ENCODE measurements at places on chromosomes 16 and 17.

DNA sequence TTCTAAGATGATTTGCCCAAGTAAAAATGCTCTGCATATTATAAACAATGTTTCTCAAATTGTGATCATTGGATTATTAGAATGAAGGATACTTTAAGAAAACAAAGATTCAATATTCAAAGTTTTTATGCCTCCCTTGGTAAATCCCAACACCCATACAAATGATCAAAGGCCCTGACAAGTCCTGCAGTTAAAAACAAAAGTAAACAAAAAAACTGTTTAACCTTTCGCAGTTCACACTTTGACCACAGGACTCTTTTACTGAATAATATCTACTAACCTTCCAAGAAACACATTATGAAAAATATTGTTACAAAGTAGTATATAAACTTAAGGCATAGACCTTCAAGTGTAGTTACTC lies 365.9 kb upstream of the ZFHX3 start:
- no peak for DNase-seq

GRCh38 chr17:58783380-58783779 lies 27.7 kb downstream of the PPM1E start:
- peak; percentile 15 for DNase-seq

DNA sequence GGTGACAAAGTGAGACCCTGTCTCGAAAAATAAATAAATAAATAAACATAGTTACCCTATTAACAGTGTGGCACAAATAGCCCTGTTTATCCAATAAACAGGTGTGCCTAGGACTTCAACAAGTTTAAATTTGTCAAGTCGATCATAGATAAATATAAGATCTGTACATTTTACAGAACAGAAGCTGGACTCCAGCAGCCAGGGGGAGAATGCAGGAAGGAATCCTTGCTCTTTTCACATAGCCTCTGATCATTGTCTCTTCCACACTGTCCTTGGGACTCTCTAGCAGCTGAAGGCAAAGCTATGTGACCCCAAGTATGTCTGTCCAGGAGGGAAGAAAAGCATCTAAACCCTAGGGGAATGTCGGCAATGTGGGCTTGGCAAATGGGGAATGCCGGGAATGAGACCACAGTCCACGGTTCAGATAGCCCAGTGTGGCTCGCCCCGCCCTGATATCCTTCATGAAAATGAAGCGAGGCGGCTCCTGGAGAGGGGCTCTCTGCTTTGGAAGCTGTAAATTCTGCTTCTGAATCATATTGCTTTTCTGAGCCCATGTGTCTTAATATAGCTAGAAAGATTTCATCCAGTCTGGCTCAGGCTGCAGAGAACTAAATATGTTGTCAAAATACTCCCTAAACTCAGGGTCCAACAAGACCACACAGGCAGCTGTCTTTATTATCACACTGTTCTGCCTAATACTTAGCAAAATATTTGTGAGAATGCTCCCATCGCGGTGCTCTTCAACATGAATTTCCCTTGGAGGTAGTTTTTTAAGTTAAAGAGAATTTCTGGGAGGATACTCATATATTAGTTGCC lies 24.9 kb upstream of the GRB2 start:
- no peak for DNase-seq

- no peak for DNase-seq
Observed at GRCh38 chr16:87966064-87966645, 14.9 kb downstream of the BANP start.

DNA sequence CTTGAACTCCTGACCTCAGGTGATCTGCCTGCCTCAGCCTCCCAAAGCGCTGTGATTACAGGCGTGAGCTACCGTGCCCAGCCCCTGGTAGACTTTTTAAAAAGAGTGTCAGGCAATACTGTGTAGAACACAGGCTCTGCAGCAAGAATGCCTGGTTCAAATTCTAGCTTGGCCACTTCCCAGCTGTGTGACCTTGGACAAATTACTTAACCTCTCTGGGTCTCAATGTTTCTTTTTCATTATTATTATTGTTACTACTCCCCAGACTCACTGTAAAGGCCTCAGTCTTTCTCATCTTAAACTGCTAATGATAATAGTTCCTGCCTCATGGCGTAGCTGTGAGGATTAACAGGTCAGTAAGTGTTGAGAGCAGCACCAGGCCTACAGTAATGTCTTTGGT lies 114.3 kb downstream of the LITAF start:
- DNase-seq: no peak

DNA sequence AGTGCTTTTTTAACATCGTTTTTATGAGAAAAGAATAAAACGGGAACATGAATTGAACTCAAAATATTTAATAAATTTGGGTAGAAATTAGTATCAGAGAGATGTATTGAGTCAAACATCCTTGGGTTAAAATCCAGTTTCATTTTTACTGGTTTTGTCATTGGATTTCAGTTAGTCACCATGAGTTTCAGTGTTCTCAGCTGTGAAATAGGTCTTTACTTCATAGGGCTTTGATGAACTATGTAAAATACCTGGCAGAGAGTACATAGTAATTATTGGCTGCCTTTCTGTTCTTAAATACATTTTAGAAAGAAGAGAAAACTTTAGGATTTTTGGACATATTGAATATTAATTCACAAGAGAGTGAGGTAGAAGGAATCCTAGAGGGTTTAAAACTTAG lies 105.8 kb downstream of the TANC2 start:
- DNase-seq: no peak

DNA sequence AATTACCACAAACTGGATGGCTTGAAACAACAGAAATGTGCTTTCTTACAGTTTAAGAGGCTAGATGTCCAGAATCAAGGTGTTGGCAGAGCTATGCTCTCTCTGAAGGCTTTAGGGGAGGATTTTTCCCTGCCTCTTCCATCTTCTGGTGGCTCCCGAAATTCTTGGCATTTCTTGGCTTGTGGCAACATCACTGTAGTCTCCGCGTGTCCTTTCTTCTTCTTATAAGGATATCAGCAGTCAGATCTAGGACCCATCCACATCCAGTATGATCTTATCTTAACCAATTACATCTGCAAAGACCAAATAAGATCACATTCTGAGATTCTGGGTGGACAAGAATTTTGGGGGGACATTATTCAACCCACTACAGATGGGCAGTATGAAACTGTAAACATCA lies 119.2 kb upstream of the PMFBP1 start:
- DNase-seq: no peak

GRCh38 chr16:57773019-57773418 lies 29.3 kb downstream of the KIFC3 start:
- DNase-seq: no peak

- no peak for DNase-seq
Observed at GRCh38 chr16:55588799-55589198, 22.3 kb downstream of the CAPNS2 start.

- no peak for DNase-seq
Observed at GRCh38 chr17:49633762-49634484, 44.0 kb downstream of the SPOP start.

- peak; percentile 45 for DNase-seq
Observed at GRCh38 chr17:39926588-39927100, 757 bp downstream of the ORMDL3 start.

DNA sequence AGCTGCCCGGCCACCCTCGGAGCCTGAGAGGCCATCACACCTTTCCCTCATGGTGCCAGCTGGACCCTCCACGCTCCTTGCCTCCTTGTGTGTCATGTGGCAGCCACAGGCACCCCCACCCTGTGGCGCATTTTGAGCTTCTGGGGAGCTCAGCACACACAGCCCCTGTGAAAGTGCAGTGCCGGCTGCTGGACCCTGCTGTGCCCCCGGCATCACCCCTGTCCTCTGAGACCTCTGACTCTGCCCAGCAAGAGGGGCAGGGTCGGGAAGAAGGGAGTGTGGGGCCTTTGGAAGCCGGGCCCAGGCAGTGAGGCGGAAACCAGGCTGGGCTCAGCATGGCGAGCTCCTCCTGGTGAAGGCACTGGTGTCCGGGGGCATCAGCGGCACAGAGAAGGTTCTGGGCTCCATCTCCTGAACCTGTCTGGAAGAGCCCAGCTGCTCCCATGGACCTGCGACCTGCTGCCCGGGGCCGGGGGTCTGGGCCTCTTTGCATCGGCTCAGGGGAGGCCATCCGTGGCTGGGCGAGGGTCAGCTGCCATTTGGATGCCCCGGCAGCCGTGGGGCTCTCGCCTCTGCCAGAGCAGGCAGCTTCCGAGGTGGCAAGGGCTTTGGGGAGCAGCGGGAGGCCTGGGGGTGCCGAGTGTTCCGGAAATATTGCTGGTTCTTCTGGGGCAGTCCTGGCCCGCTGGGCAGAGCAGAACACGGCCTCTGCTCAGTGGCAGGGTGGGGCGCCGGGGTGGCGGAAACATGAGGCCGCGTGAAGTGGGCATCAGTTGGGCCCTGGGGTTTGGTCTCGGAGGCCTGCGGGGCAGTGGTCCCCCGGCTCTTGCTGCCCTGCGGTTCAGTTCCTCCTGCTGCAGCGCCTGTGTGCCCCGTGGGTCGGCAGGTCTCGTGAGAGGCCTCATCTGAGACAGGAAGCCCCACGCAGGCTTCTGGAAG lies 17.9 kb downstream of the CENPX start:
- DNase-seq: no peak

DNA sequence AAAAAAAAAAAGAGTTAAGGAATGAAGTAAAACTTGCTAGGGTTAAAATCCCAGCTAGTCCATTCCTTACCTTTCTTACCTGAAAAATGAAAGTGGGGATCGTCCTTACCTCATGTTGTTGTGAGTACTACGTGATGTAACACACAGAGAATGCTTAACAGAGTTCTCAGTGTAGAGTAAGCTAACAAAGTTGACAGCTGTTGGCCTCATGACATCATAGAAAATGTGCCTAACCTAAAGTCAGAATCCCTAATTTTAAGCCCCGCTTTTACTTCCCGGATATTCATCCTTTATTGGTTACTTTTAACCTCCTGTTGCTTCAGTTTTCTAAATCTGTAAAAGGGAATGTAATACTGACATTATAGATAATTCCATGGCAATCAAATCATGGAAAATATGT lies 505.8 kb upstream of the HSBP1 start:
- no peak for DNase-seq

- no peak for DNase-seq
Observed at GRCh38 chr16:74759564-74759963, 15.1 kb downstream of the FA2H start.

- no peak for DNase-seq
Observed at GRCh38 chr16:16122264-16122663, 101.0 kb downstream of the ABCC6 start.

GRCh38 chr17:5545051-5545987 lies 39.0 kb downstream of the NLRP1 start:
- DNase-seq: no peak

GRCh38 chr17:40287159-40287493 lies 553 bp upstream of the CDC6 start:
- no peak for DNase-seq

DNA sequence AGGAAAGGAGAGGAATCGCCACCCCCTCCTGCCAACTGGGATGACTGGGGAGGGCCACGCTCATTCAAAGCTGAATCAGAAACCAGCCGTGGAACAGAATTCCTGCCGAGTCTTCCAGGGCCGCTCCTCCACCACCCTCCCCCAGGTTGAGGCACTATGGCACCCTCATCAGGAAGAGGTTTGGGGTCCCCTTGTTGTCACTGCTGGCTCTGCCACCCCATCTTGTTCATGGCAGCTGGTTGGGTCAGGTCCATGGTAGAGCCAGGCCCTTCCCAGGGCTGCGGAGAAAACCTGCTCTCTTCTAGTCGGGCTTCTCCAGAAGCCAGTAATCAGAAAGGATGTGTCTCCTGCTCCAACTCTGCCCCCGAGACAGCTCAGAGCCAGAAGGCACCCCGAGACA lies 41.8 kb downstream of the KCNJ12 start:
- DNase-seq: no peak

- no peak for DNase-seq
Observed at GRCh38 chr16:15434425-15435215, at the start of gene BMERB1. Gene BMERB1 (plus strand): TSS chr16:15434588. CDS start chr16:15434654, 66 bp downstream.
